Tibial artery (tissue), 4 donors: ENCODE measurements at places on chromosomes 12 and 14.

DNA sequence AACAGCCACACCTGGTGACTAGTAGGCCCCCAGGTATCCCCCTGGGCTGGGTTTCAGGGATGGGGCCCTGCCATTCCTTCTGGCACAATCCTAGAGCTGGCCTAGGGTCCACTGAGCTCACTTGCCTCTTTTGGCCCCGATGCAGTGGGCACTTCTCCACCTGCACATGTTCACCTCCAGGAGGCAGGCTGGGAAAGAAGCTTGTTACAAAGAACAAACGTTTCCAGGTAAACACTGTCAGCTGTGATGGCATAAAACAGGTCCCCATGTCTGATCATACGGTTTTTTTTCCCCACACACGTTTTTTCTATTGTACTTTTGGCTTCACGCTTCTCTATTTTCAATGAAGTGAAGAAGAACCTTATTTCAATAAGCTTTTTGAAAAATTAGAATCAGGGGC is 15.8 kb upstream of the HVCN1 start:
- no peak for DNase-seq

- no peak for DNase-seq
Measured at GRCh38 chr12:115752156-115752555, 525.3 kb downstream of the MED13L start.

DNA sequence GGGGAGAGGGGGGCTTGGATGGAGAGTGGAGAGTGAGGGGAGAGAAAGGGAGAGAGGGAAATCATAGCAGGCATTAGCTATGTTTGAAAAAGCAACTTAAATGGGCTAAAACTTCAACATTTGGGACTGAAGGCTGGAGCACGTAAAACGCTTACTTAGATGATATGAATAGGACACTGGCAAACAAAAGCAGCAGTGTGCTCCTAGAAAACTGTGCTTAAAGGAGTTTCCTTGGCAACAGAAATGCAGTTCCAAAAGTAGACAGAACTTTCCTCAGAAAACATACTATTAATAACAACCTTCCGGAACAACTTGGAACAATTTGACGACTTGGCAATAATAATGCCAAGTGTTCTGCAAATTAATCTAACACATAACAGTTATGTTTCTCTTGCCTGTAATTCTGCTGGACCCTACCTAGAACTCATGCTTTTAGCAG is 235.5 kb upstream of the NPAS3 start:
- peak; percentile 22 for DNase-seq

DNA sequence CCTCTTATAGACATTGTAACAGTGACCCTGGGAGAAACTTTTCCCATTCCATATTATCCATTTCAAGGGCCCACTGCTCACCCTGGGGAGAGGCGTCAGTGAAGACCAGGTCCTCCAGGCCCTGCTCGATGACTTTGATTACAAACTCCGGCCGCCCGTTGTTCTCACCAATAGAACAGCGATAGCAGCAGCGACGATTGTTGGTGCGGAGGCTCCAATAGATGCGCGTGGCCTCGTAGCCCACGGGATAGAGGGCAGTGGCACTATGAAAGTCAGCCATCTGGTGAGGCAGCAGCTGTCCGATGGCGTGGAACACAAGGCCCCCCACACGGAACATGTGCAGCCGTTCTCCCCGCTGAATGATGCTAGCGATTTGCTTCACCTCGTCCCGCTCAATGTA is 7.5 kb upstream of the PRKAG1 start:
- DNase-seq, result no peak

DNA sequence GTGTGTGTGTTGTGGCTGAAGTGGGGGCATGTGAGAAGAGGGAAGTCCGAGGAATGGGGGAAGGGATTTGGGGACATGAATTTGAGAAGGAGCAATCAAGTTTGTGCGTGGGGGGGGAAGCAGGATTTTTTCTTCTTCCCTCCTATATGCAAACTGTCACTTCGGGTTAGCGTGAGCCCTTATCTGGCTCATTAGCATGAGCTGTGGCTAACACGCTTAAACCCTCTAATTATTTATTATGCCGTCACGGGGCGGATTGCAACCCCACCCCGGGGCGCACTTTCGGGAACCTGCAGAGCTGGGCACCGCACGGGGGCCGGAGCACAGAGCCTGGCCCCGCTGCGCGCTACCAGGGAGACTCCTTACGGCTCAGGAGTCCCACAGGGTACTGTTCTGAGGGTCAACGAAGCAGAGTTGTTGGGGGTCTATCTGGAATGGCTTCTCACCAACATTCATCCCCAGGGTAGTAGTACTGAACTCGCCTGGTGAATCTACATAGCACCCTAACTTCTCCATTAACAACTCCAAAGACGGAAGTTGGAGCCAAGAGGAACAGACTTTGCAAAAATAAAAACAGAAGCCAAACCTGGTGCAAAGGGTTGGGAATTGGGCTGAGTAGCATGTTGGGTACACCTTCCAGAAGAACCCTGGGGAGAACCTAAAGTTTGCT is 6.4 kb upstream of the ASCL1 start:
- no peak for DNase-seq

DNA sequence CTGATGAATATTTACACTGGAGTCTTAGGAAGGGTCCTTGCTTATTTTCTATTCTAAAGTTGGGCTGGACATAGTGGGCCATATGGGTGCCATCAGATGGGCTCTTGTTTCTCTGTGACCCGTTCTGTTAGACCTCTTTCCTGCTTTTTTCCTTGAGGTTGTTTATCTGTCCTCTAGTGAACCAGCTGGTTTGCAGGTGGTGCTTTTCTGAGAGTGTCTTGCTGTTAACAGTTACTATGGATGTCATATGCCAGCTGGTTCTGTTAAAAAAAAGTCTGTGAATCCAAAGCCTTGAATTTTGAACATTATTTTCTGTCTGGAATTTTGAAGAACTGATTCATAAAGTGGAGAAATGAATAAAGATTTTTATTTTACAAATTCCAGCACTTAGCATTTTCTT is 29.2 kb downstream of the ZC3H14 start:
- DNase-seq, result no peak

DNA sequence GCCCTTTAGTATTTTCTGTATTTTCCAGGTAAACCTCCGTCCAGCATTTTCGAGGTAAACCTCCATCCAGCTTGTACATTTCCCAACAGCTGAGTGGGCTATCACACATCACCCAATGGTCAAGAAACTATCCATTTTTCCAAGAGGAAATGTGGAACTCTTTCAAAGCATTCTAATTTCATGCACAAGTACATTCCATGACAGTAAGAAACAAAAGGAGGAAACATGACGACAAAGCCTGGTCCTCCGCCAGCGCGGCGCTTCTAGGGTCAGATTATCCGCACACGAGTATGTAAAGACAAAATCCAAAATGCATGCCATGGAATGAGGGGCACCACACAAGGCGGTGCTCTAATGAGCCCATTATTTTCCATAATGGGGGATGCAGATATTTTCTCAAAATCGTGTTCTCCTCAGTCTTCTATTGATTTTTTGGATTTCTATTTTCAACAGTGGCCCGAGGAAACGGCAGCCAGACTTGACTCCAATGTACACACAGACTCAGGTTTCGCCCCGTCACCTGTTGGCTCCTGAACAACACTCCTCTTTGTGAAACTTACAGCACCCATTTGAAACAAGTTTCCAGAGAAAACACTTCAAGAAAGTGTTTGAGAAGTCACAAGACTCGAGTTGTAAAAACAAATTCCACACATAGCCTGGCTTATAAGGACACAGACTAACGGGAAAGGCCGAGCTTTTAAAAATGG is 107.4 kb downstream of the PRICKLE1 start:
- DNase-seq, result peak; percentile 32

DNA sequence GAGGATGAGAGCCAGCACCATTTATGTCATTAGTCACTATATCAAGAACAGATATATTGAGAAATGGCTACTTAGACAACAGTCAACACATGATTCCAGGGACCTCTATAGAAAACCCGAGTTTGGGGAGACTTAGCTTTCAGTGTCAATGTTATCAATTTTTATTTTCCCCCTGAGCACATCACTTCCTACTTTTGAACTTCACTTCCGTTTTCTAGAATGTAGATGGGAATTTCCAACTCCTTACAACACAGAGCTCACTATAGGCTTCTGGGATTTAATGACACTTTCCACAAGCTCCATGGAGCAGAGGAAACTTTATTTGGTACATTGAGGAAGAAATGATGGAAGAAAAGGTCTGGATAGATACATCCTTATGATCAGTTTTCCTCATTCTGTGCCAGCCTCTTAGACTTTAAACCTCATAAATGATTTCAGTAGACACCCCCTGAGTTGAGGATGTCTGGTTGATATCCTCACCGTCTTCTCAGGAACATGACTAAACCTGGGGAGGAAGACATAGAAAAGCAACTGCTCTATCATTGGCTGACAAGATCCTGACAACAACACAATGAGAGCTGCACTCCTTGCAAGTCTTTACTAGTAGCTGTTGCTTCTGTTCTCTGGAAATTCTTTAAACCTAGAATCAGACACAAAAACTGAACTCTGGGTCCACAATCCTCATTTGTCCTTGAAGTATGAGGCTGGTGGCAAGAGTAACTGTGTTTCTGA is 449.4 kb upstream of the OR4E1 start:
- DNase-seq, result no peak
